CD4-positive, alpha-beta T cell (primary cell): ENCODE measurements at places on chromosomes 2 and 18. TPM values are rescaled to one million over a fixed set of nuclear protein-coding genes. Genes with fewer than 3 reads are reported as not detected.

- H3K27ac ChIP-seq = no peak overlapping the region
- H3K4me1 ChIP-seq = peaks cover 4% of the 10 kb centered on the region
- no peak overlapping the region for H3K4me3 ChIP-seq
- no peaks in the 10 kb centered on the region for H3K27me3 ChIP-seq
These were observed 27.2 kb downstream of the MARCO start for GRCh38 chr2:118968961-118969733.

DNA sequence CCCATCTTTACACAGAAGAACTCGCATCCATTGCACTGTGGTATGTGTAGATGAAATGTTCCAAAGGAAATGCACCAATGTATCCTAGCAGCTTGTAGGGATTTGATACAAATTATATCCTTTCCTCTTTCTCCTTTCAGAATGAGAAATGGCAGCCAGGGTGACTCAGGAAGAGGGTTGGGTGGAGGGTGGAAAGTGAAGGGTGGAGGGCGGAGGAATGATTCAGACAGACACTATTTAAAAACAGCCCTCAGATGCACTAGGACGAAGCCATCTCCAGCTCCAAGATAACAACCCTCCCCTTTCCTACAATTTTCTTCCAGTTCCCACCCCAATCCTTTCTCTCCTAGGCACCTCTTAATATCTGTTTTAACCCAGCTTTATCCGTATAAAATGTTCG lies 96.2 kb upstream of the STK39 start:
- no peak for DNase-seq
- H3K4me1 ChIP-seq = no peaks in the 10 kb centered on the region
- no peak overlapping the region for H3K27ac ChIP-seq
- no peaks in the 10 kb centered on the region for H3K36me3 ChIP-seq

DNA sequence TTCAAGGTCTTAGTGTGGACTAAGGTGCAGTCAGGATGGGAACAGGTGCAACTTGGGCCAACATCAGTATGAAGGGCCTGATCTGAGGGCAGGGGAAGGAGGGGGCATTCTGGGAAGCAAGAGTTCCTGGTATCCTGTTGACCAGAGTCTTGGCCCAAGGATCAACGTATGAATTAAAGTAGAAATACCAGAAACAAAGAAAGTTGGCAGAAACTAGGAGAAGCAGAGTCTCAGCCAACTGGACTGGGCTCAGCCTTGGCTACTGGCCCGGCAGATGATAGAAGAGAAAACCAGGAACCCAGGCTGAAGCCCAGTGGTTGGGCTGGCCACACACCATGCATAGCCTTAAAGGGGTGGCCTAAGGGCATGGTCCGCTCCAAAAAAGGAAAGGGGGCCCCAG lies 2.3 kb downstream of the CETN1 start:
- H3K4me1 ChIP-seq = no peaks in the 10 kb centered on the region
- DNase-seq = no peak
- H3K36me3 ChIP-seq = no peaks in the 10 kb centered on the region
- H3K4me3 ChIP-seq = no peak overlapping the region
- no peaks in the 10 kb centered on the region for H3K27me3 ChIP-seq

Gene TUBA3E
- not detected for total RNA-seq

Gene C2orf78
- not detected for total RNA-seq
